ENCODE measurements at places on chromosomes 5 and 9.

DNA sequence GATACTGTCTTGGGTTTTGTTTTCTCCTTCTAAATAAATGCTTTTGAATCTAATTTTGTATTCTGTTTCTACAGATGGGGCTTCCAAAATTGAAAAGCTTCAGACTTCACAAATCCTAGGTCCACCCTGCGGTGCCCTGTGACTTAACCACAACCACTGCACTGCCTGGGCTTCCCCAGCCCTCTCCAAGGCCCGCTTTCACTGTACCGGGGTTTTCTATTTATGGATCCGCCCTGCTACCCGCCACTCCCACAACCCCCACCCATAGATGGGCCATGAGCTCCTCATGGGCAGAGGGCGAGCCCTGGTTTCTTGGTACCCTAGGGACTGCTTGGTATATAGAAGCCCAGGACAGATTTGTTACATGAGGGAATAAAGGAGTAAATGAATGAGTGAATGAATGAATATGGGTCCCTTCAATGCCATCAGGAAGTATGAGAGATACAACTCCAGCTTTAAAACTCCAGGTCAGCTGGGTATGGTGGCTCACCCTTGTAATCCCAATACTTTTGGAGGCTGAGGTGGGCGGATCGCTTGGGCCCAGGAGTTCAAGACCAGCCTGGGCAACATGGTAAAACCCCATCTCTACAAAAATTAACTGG, 39.8 kb upstream of the NEK6 start:
- peaks cover 4% of the 10 kb centered on the region for H3K4me1 ChIP-seq
- H3K27me3 ChIP-seq = no peaks in the 10 kb centered on the region
- no peak overlapping the region for H3K27ac ChIP-seq
- DNase-seq = no peak
- no peaks in the 10 kb centered on the region for H3K36me3 ChIP-seq
- H3K4me3 ChIP-seq = no peak overlapping the region

DNA sequence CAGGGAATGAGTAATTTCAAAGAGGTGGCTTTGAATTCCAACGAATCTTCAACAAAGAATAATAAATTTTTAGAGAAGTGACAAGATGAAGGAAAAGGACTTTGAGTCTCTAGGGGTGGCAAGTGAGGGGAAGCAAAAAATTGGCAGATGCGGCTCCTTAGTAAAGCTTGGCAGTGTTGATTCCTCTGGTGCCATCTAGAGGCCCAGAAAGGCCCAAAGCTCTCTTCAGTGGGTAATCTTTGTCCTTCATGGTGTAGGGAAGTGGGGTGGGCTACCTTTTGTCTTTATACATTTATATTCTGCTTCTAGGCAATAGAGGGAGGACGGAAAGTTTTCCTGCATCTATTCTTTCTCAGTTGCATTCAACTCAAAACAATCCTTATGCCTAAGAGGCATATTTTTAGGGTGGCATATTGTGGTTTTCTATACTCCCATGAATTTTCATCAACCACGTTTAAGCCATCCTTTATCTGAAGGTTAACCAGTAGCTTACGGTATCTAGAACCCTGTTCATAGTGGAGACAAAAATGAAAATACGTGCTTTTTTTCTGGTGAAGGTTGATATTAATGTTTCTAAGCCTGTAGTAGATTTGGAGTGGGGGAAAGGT, 17.5 kb upstream of the ROPN1L start:
- no peaks in the 10 kb centered on the region for H3K27me3 ChIP-seq
- H3K4me3 ChIP-seq = no peak overlapping the region
- no peak overlapping the region for H3K27ac ChIP-seq
- DNase-seq = peak; percentile 16
- peaks cover 48% of the 10 kb centered on the region for H3K36me3 ChIP-seq

DNA sequence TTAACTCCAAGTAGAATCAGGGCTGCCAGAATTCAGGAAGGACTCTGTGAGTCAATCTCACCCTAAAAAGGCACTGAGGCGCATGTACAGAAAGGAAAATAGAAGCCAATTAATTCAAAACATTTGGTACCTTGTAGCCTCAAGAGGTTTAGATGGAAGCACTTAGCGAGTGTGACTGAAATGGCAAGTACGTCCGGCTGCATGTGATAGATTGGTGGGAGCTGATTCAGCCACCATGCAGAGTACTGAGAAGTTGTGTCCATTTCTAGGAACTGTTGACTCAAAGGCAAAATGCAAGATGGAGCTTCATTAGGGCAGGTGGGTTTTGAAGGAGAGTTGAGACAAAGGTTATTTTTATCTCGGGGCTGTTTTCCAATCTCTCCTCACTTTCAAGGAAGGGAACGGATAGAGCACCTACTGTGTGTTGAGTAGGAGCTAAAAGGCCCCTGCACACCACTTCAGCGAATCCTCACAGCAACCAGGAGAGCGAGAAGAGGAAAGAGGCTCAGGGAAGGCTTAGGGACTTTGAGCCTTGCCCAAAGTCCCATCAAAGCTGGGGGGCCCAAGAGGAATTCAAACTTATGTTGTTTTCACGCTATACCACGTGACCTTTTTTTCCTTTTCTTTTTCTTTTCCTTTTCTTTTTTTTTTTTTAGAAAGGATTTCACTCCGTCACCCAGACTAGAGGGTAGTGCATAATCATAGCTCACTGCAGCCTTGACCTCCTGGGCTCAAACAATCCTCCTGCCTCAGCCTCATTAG, 34.6 kb upstream of the CPEB4 start:
- H3K36me3 ChIP-seq = no peaks in the 10 kb centered on the region
- H3K27me3 ChIP-seq = peaks cover 3% of the 10 kb centered on the region
- no peak overlapping the region for H3K27ac ChIP-seq
- DNase-seq = no peak

DNA sequence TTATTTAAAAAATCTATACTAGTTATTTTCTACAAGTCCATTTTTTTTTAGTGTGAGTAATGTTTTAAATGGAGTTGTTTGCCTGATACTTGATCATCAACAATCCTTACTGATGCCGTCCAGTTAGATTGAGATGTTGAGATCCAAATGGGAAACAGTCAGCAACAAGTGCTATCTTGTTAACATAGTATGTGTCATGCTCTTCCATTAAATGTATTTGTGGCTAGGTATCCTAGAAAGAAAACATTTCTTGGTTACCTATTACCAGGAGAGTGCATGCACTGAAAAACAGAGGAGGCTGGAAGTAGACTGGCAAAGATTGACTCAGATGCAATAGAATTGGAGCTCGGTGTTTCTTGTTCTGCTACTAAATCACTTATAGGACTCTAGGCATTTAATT, 123.4 kb upstream of the MAN2A1 start:
- no peaks in the 10 kb centered on the region for H3K36me3 ChIP-seq
- DNase-seq = no peak
- H3K27ac ChIP-seq = no peak overlapping the region
- no peak overlapping the region for H3K4me3 ChIP-seq
- H3K27me3 ChIP-seq = no peaks in the 10 kb centered on the region

DNA sequence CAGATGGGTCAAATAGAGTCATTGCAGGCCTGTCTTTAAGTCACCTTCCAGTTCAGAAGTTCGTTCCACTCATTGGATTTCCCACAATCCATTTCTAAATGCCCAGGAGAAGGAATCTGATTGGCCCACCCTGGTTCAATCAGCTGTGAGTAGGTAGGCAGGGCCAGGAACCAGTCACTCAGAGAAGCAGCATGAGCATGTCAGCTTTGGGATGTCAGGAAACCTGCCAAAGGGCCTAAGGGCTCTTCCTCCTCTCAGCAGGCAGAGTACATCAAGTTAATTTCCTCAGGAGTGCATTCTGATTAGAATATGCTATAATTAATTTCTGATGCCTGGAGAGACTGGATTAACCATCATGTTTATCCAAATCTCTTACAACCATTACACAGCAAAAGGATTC, 412.9 kb upstream of the CCNH start:
- H3K27me3 ChIP-seq = no peaks in the 10 kb centered on the region
- H3K27ac ChIP-seq = no peak overlapping the region
- H3K4me3 ChIP-seq = no peak overlapping the region
- H3K4me1 ChIP-seq = no peaks in the 10 kb centered on the region
- no peak for DNase-seq

- no peaks in the 10 kb centered on the region for H3K27me3 ChIP-seq
- peak overlapping the region; percentile 20 for H3K27ac ChIP-seq
- peaks cover 34% of the 10 kb centered on the region for H3K4me1 ChIP-seq
- peaks cover 35% of the 10 kb centered on the region for H3K36me3 ChIP-seq
- no peak overlapping the region for H3K4me3 ChIP-seq
Observed at GRCh38 chr9:130866474-130866965, 30.1 kb downstream of the QRFP start.

DNA sequence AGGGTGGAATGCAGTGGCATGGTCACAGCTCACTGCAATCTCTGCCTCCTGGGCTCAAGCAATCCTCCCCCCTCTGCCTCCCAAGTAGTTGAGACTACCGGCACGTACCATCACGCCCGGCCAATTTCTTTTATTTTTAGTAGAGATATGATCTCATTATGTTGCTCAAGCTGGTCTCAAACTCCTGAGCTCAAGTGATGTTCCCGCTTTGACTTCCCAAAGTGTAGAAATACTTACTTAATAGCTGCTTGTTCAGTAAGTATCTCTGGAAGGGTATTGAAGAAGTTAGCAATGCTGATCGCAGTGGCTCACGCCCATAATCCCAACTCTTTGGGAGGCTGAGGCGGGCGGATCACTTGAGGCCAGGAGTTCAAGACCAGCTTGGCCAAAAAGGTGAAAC, 35.7 kb upstream of the PLIN2 start:
- H3K36me3 ChIP-seq = no peaks in the 10 kb centered on the region
- H3K27ac ChIP-seq = no peak overlapping the region
- H3K4me1 ChIP-seq = no peaks in the 10 kb centered on the region
- DNase-seq = no peak

DNA sequence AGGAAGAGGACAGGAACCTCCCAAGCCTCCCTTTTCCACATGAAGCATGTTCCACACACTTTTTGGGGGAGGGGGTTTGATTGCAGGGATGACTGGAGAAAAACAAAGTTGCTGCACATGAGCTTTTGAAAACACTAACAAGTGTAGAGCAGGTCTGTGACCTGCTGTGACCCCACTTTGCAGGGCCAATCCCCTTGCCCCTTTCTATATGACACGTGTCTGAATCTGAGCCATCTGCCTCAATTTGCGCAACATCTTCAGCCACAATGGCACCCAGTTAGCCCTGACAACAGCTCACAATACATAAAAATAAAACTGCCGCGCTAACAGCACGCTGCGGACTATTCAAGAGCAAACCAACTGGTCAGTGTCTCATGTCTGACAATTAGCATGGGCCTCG, 227.8 kb upstream of the TBCA start:
- peaks cover 5% of the 10 kb centered on the region for H3K36me3 ChIP-seq
- H3K27ac ChIP-seq = no peak overlapping the region
- DNase-seq = no peak
- peaks cover 2% of the 10 kb centered on the region for H3K4me1 ChIP-seq
- no peak overlapping the region for H3K4me3 ChIP-seq

DNA sequence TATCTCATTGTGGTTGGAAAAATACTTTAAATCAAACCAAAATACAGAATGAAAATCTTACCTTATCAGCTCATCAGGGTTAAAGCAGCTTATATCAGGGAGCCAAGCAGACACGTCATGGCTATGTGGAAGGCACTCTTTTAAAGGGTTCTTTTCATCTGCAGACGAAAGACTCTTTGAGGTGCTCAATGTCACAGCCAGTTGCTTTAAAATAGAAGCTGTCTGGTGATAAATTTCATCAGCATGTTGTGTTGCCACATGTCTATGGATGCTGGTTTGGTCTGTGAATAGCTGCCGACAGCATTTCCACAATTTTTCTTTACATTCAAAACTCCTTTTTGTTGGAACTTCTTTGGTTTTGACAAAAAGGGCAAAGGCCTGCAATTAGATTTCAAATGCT, 7.5 kb downstream of the TSTD2 start:
- no peaks in the 10 kb centered on the region for H3K27me3 ChIP-seq
- H3K4me3 ChIP-seq = no peak overlapping the region
- peaks cover 20% of the 10 kb centered on the region for H3K36me3 ChIP-seq
- H3K4me1 ChIP-seq = no peaks in the 10 kb centered on the region

GRCh38 chr5:171578829-171579491, 159.5 kb downstream of the FGF18 start:
- peaks cover 9% of the 10 kb centered on the region for H3K27me3 ChIP-seq
- no peak overlapping the region for H3K4me3 ChIP-seq

DNA sequence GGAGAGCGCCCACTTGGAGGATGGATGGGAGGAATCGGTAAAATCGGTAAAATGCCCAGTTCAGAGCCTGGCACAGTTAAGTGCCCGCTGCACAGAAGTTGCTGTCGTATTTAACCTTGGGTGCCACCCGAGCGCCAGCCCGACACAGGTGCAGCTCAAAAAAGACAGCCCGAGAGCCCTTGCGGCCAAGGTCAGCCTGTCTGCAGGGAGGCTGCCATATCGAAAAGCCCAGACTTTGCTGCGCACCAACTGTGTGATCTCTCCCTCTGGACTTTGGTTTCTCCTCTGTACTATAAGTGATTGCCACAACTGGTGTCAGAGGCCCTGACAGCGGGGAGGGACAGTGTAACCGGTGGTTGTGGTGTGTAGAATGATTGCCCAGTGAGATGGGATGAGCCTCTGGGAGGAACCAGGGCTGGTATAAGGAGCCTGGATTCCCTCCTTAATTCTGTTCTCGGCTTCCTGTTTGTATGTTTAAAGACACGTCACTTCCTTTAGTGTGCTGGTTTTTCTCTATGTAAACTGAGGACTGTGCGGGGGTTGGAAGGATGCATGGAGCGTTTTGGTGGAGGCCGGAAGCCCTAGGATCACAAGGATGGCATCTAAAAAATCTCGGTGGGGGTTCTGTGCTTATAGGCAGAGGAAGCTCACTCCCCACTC, 792 bp downstream of the NTMT1 start:
- peak overlapping the region; percentile 97 for H3K27ac ChIP-seq
- no peaks in the 10 kb centered on the region for H3K27me3 ChIP-seq
- H3K36me3 ChIP-seq = no peaks in the 10 kb centered on the region
- H3K4me1 ChIP-seq = peaks cover 44% of the 10 kb centered on the region
- DNase-seq = peak; percentile 83
- H3K4me3 ChIP-seq = peak overlapping the region; percentile 79

All from astrocyte (in vitro differentiated cells and primary cell).